ENCODE measurements at places on chromosomes 5 and 9. TPM values are rescaled to one million over a fixed set of nuclear protein-coding genes. Genes with fewer than 3 reads are reported as not detected.

MEGF10 gene
- 0.29 TPM for total RNA-seq

DNA sequence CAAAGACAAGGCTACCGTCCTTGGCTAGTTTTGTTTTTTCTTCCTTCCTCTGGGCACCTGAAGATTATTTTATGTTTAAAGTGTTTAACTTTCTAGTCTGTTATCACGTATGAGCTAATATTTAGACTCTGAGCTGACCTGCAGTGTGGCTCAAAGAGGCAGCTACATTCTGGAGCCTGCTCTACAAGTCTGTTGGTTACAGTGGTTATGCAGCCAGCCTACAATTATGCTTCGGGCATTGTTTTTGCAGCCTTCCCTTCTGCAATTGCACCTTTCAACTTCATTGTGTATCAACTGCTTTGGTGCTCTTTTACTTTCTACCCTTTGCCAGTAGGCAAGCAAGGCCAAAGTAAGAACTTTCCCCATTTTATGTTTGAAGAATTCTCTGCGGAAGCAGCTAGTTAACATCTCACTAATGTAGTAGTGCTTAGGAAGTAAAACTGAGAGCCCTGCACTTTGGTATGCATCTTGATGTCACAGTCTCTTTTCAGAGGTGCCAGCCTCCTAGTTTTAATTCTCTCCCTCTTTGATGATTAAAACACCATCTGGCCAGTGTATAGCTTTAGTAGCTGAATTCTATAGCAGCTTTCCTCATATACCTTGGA is 322.1 kb downstream of the FAM170A start:
- no peak overlapping the region for H3K27ac ChIP-seq
- H3K36me3 ChIP-seq, result no peaks in the 10 kb centered on the region
- no peaks in the 10 kb centered on the region for H3K27me3 ChIP-seq
- no peak overlapping the region for H3K4me3 ChIP-seq
- peaks cover 2% of the 10 kb centered on the region for H3K4me1 ChIP-seq

FBP2 gene
- not detected for total RNA-seq

DNA sequence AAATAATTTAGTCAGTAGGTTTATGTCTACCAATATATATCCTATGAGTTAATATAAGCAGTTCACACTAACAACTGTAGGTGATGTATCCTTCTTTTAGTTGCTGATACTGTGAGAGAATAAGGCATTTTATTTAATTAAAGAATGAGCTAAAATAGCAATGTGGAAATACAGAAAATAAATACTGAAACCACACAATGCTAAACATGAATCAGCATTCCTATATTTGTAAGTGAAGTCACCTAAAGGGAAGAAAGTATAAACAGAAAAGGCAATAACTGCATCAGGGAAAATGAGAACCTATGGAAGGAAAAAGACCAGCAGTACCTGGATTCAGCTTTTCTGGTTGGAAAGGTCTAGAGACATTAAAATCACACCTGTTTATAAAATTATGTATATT is 336.0 kb downstream of the PDE4D start:
- H3K4me1 ChIP-seq, result peaks cover 1% of the 10 kb centered on the region
- H3K4me3 ChIP-seq, result no peak overlapping the region
- no peaks in the 10 kb centered on the region for H3K27me3 ChIP-seq
- H3K36me3 ChIP-seq, result no peaks in the 10 kb centered on the region

- H3K27me3 ChIP-seq, result no peaks in the 10 kb centered on the region
- no peaks in the 10 kb centered on the region for H3K36me3 ChIP-seq
- no peak overlapping the region for H3K27ac ChIP-seq
- DNase-seq, result peak; percentile 88
Measured at GRCh38 chr5:1246711-1247431, 21.7 kb downstream of the SLC6A18 start.

DNA sequence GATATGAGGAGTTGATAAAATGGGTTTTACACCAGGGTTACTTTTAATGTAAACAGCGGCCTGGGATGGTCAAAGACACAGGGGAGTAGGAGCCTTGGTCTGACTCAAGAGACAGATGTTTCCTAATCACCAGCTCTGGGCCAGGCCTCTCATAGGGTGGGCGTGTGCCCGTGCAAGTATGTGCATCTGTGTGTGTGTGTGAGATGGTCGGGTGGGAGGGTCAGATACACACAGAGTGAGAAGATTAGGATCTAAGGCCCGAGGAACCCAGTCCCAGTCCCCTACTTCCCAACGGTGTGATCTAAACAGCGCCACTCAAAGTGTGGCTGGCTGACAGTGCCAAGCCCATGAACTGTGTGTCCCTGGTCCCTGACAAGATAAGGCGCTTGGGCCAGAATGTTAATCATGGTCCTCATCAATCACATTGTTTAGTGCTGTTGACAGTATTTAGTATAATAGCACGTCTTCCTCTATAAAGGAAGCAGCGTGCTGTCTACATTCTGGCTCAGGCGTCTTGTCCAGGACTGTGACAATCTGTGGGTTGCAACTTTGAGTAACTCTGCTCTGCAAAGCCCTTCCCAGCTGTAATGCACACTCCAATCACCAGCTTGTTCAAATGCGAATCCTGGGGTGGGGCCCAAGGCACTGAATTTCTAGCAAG is 173.7 kb downstream of the DAB2IP start:
- no peak overlapping the region for H3K27ac ChIP-seq
- H3K36me3 ChIP-seq, result no peaks in the 10 kb centered on the region
- no peak overlapping the region for H3K4me3 ChIP-seq
- no peak for DNase-seq

- no peaks in the 10 kb centered on the region for H3K27me3 ChIP-seq
- no peak for DNase-seq
- peaks cover 4% of the 10 kb centered on the region for H3K4me1 ChIP-seq
Measured at GRCh38 chr5:82597437-82597836, 319.3 kb upstream of the RPS23 start.

MYO10 gene
- 40.2 TPM for total RNA-seq

C7 gene
- 142 TPM for total RNA-seq

EFNA5 gene
- 3.8 TPM for total RNA-seq

- H3K36me3 ChIP-seq, result no peaks in the 10 kb centered on the region
- no peak overlapping the region for H3K4me3 ChIP-seq
- no peak for DNase-seq
Measured at GRCh38 chr5:131747180-131748105, 49.4 kb downstream of the FNIP1 start.

DNA sequence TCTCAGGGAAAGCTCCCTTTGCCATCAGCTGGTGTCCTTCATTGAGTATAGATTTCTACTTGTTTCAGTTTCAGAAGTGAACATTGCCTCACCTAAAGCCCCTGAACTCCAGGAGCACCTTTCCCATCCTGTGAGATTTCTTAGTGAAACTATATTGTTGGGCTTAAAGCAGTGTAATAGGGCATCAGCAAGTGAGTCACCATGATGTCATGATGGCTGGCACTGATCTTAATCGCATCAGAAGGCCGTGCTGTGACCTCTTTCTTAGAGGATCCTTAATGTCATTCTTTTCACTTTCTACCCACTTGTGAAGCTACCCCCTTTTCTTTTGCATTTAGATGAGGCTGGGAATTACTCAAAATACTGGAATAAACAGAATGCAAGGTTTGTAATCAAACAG is 401.3 kb downstream of the MTRR start:
- no peaks in the 10 kb centered on the region for H3K36me3 ChIP-seq
- H3K4me3 ChIP-seq, result no peak overlapping the region
- H3K4me1 ChIP-seq, result no peaks in the 10 kb centered on the region

DNA sequence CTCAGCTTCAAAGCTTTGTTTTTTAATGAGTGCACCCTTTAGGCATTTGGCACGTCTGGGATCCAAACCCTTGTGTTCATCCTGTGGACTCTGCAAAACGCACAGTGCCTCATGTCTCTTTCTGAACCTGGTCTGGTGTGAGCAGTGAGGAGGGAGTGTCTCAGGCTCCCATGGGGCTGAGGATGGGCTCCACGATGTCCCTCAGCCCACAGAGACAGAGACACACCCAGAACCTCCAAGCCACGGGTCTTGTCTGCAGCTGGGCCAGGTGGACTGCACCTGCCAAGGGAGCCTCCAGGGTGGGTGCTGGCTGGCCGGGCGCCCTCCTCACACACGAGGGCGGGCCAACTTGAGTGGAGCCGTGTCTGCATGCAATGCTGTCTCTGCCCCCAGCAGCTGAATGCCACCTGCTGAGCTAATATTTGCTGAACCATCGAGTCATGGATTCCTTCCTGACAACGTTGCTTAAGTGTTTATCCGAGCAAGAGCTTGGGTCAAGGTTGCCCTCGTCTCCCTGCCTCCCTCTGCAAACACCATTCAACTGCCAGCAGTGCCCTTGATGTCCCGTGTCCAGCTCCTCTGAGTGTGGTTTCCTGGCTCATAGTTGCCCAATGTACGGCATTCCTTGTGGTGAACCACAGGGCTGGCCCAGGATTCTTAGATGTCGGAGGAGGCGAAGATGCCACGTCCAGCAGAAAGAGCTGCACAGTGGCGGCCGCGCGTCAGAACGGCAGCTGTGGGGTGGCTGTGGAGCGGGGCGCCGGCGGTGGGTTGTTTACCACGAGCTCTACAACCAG is 31.4 kb upstream of the LPCAT1 start:
- no peaks in the 10 kb centered on the region for H3K36me3 ChIP-seq
- H3K4me3 ChIP-seq, result no peak overlapping the region
- no peak overlapping the region for H3K27ac ChIP-seq
- no peaks in the 10 kb centered on the region for H3K27me3 ChIP-seq

FRRS1L gene
- total RNA-seq, result 1.7 TPM

HK3 gene
- total RNA-seq, result 4.0 TPM

- H3K27ac ChIP-seq, result no peak overlapping the region
- DNase-seq, result no peak
- H3K4me1 ChIP-seq, result no peaks in the 10 kb centered on the region
- H3K4me3 ChIP-seq, result no peak overlapping the region
Measured at GRCh38 chr5:15601274-15601673, 101.3 kb downstream of the FBXL7 start.

GRCh38 chr5:159478950-159479349 is 148.7 kb upstream of the IL12B start:
- no peaks in the 10 kb centered on the region for H3K36me3 ChIP-seq
- no peak for DNase-seq
- H3K27ac ChIP-seq, result no peak overlapping the region
- H3K4me3 ChIP-seq, result no peak overlapping the region
- no peaks in the 10 kb centered on the region for H3K27me3 ChIP-seq

- no peaks in the 10 kb centered on the region for H3K27me3 ChIP-seq
- H3K4me1 ChIP-seq, result no peaks in the 10 kb centered on the region
- no peak overlapping the region for H3K27ac ChIP-seq
Measured at GRCh38 chr5:40594811-40595210, 84.9 kb upstream of the PTGER4 start.

DNA sequence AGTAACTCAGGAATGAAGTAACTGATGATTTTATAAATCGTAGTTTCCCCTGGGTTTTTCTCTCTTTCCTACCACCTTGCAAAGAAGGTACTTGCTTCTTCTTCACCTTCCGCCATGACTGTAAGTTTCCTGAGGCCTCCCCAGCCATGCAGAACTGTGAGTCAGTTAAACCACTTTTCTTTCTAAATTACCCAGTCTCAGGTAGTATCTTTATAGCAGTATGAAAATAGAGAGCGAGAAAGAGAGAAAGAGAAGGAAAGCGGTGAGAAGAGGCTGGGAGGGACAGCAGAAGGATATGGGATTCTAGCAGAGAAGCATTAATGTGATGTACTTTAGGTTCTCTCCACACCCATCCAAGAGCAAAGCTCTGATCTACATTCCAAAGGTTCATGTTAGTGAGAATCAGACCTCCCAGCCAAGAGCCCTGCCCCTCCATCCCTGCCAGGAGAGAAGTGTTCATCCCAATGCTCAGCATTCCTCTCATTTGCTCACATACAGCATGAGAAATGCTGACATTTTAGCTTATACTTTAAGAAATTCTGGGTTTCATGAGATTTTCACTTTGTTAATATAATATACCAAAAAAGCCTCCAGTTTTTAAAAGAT is 185.0 kb upstream of the PTGER4 start:
- no peak for DNase-seq
- no peak overlapping the region for H3K27ac ChIP-seq
- H3K4me1 ChIP-seq, result no peaks in the 10 kb centered on the region
- no peaks in the 10 kb centered on the region for H3K36me3 ChIP-seq
- no peaks in the 10 kb centered on the region for H3K27me3 ChIP-seq
- no peak overlapping the region for H3K4me3 ChIP-seq

DNA sequence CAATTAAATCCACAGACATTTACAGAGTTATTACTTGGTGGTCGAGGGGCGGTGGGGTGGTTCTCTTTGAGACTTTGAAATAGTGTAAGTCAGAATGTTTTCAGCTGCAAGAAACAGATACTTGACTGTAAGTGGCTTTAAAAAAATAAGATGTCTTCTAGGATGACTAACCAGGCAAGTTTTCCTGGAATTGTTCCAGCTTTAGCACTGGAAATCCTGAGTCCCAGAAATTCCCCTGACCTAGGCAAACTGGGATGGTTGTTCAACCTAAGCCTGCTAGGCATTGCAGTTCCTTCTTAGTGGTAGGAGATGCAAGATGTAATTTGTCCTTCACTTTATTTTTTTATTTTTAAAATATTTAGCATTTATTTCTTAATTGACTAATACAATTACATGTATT is 169.5 kb upstream of the POC5 start:
- no peak overlapping the region for H3K4me3 ChIP-seq
- H3K36me3 ChIP-seq, result no peaks in the 10 kb centered on the region
- DNase-seq, result no peak
- H3K4me1 ChIP-seq, result no peaks in the 10 kb centered on the region
- no peaks in the 10 kb centered on the region for H3K27me3 ChIP-seq

PNPLA7 gene
- 23.8 TPM for total RNA-seq

DNA sequence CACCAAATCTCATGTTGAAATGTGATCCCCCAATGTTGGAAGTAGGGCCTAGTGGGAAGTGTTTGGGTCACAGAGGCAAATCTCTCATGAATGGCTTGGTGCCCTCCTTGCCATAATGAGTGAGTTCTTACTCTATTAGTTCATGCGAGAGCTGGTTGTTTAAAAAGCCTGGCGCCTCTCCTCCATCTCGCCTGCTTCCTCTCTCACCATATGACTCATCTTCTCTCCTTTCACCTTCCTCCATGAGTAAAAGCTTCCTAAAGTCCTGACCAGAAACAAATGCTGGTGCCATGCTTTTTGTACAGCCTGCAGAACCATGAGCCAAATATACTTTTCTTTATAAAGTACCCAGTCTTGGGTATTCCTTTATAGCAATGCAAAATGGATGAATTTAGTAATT is 20.9 kb upstream of the ARHGAP26 start:
- H3K36me3 ChIP-seq, result no peaks in the 10 kb centered on the region
- no peaks in the 10 kb centered on the region for H3K27me3 ChIP-seq
- DNase-seq, result no peak

RMRP gene
- 8,609 TPM for total RNA-seq

FSD1L gene
- 3.0 TPM for total RNA-seq

- no peak overlapping the region for H3K27ac ChIP-seq
- H3K4me3 ChIP-seq, result no peak overlapping the region
- H3K27me3 ChIP-seq, result no peaks in the 10 kb centered on the region
Measured at GRCh38 chr5:134453016-134453415, 41.3 kb upstream of the CDKN2AIPNL start.

DNA sequence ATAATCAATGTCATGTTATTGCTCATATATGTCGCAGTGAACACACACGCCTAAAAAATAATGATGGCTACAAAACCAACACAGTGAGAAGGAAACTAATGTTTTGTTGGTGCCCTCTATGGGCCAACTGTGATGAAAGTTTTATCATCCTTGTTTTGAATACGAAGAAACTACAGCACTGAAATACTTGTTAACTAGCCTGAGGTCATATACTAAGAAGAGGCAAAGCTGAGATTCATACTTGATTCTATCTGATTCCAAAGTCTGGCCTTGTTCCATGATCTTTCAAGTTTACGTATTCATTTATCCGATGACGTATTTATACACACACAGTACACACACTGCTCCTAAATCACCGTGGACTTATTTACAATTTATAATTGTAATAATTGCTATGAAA is 16.1 kb upstream of the DRD1 start:
- H3K27ac ChIP-seq, result no peak overlapping the region
- no peak for DNase-seq

IFNA2 gene
- total RNA-seq, result not detected

PLAC8L1 gene
- total RNA-seq, result not detected

SLC46A2 gene
- total RNA-seq, result 0.18 TPM
